CD4-positive, alpha-beta T cell treated with Interleukin-17A for 1 hour (primary cell): ENCODE measurements at places on chromosomes 4 and X.

DNA sequence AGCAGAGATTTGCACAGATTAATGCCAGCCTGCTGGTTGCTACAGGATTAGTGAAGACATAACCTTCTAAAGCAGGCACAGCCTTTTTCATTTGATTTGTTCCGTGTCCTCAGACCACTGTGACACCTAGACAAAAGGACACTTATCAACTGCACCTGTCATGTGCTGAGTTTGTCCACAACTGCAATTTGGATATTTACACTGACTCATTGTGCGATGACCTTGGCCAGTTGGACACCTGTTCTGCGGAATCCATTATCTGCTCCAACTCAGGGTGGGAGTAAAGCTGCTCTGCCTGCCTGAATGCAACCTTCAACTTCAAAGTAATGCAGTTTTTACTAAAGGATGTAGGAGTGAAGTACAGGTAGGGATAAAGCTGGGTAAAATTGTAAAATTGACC is 4.1 kb upstream of the NR0B1 start:
- no peak for DNase-seq

GRCh38 chr4:41763729-41764128 is 15.2 kb upstream of the PHOX2B start:
- DNase-seq, result no peak

GRCh38 chr4:38759113-38759789 is 23.5 kb downstream of the TLR10 start:
- DNase-seq, result peak; percentile 75

DNA sequence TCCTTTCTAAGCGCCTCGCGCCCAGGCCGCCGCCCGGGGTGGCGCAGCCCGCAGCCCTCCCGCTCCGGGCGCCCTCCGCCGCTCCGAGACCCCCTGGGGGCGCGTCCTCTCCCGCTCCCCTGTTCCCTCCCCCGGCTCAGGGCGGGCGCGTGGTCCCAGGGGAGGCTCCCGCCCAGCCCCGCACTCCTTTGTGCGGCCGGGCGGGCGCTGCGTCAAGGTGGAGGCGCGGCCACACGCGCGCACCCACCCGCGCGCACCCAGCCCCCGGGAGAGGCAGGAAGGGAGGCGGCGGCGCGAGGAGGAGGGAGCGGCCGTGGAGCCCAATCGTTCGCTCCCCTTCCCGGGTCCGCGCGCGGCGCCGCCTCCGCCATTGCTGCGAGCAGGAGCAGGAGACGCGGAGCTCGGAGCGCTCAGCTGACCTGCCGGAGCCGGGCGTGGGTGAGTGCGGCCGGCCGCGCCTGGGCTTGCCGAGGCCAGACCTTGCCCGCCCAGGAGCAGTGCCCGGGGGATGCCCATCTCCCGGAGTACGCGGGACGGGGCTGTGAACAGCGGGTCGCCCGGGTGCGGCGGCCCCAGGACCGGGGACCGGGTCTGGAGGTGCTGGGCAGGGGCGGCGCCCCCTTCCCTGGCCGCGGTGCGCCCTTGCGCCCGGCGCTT is at the start of gene NSG1:
Gene NSG1 (plus strand): TSS at position 367 of the 657 bp plus-strand sequence. CDS start 528 bp downstream, outside the sequence.
- peak; percentile 31 for DNase-seq

- no peak for DNase-seq
These were observed 41.7 kb upstream of the SRD5A3 start for GRCh38 chr4:55304303-55304702.

- DNase-seq, result no peak
These were observed 149.9 kb downstream of the FGF16 start for GRCh38 chrX:77597090-77597489.

GRCh38 chr4:39047681-39048080 is 14.4 kb upstream of the KLHL5 start:
- no peak for DNase-seq

- DNase-seq, result no peak
These were observed 17.7 kb upstream of the AP1AR start for GRCh38 chr4:112213856-112214255.

GRCh38 chr4:108072300-108072699 is 82.6 kb downstream of the HADH start:
- peak; percentile 77 for DNase-seq

DNA sequence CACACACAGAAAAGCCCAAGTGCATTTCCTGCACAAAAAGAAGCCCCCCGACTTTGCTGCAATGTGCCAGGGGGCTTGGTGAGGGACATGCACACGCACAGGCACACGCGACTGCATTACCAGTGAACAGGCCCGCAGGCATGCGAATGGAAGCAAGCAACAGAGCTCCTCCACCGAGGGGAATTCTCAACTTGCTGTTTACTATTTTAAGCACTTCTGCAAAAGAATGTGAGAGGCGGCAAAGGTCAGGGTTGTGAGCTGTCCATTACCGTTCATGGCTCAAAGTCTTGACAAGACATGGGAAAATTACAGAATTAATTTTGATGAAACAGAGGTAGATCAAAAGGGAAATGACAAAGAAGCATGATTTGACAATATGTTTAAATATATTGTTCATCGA is 342.5 kb upstream of the NOCT start:
- DNase-seq, result no peak

- DNase-seq, result peak; percentile 24
These were observed 2.9 kb downstream of the HPGDS start for GRCh38 chr4:94339779-94340178.

GRCh38 chr4:8155048-8155447 is 3.6 kb downstream of the ABLIM2 start:
- no peak for DNase-seq

DNA sequence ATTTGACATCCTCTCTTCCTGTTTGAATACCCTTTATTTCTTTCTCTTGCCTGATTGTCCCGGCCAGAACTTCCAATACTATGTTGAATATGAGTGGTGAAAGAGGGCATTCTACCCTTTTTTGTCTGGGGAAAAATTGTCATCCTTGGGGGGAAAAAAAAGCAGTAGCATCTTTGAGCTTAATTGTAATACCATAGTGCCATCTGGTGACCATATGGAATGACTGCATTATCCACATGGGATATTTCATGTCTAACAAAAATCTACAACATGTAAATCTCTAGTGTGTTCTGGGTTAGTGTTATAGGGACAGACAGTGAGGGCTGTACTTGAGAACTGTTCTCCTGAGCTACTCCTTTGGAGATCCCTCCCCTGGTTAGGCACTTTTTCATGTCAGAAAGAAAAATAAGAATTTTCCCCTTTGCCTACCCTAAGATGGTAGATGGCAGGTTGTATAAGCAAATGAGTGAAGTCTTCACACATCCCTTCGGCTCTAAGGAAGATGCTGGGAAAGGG is 26.0 kb downstream of the CAPN6 start:
- peak; percentile 9 for DNase-seq

GRCh38 chrX:13235930-13236329 is 83.9 kb downstream of the ATXN3L start:
- no peak for DNase-seq

DNA sequence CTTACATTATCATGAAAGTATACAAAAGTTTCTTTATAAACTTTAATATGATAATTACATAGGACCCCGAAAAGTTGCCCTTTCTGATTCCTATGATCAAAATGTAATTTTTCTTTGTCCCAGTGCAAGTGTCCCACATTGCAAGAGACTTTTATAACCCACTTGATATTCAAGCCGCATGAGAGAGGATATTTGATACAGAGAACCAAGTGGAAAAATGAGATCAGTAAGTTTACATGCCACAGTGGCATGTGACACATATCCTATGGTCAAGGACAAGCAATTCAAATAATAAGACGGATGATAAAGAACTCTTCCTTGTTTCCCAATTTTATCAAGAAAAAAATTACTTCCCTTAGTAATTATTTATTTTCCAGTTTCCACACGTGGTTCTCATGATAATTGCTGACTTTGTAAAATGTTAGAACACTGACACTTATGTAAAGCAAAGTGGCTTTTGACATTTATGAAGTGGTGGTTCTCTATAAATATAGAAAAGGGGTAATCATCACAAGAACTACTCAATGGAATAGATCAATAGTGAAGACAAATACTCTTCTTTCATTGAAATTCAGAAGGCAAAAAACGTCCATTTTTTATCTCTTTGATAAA is 273.7 kb upstream of the NOCT start:
- DNase-seq, result no peak
